Activated T-helper 2 cell treated with anti-CD3 and anti-CD28 coated beads, Interferon-gamma antibody, Interleukin-2, Interleukin-4, amounts not matched to agents 10 μg/mL and 5 μg/mL and 100 μg/mL, durations not matched to agents 14 hours and 24 hours and 36 hours (primary cell): ENCODE measurements at places on chromosomes 5 and 9. TPM values are rescaled to one million over a fixed set of nuclear protein-coding genes. Genes with fewer than 3 reads are reported as not detected.

The SLC25A48 gene
- not detected in 2 replicates for total RNA-seq

The HMGXB3 gene
- 39.6 and 42.2 TPM in 2 replicates for total RNA-seq

The PCDHB10 gene
- total RNA-seq, result not detected in 2 replicates

The KLHL3 gene
- total RNA-seq, result 1.7 and 2.3 TPM in 2 replicates

The FAM221B gene
- total RNA-seq, result not detected in 2 replicates
